ENCODE measurements at places on chromosomes 16 and 17.

GRCh38 chr17:72967277-72967970 lies 125.1 kb downstream of the SLC39A11 start:
- DNase-seq: no peak

- DNase-seq: no peak
Measured at GRCh38 chr17:35537601-35538141, at the start of gene SLFN12L. SLFN12L (minus strand) TSS chr17:35537678; CDS start chr17:35522364, 15,314 bp downstream.

- peak; percentile 17 for DNase-seq
Measured at GRCh38 chr16:3119701-3120408, 7.5 kb downstream of the ZNF205 start.

DNA sequence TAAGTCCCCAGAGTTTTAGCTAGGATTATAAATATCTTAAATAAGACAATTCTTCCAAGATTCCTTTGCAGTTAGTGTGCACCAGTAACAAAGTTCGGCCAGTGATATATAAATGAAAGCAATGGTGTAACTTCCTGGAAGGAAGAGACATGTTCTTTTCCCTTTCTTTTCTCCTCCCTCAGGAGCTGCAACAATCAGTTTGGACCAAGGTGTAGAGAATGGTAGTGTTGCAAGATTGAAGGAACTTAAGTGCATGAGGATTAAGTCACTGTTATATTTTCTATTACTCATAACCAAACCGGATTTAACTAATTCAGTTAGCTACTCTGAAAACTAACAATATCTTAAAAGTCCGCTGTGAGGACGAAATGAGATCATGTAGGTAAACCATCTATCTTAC lies 68.9 kb upstream of the KCNJ16 start:
- DNase-seq: no peak

- no peak for DNase-seq
Measured at GRCh38 chr17:58564971-58565370, 50.5 kb upstream of the MTMR4 start.

- DNase-seq: no peak
Measured at GRCh38 chr16:58265480-58266052, 29.3 kb downstream of the PRSS54 start.

DNA sequence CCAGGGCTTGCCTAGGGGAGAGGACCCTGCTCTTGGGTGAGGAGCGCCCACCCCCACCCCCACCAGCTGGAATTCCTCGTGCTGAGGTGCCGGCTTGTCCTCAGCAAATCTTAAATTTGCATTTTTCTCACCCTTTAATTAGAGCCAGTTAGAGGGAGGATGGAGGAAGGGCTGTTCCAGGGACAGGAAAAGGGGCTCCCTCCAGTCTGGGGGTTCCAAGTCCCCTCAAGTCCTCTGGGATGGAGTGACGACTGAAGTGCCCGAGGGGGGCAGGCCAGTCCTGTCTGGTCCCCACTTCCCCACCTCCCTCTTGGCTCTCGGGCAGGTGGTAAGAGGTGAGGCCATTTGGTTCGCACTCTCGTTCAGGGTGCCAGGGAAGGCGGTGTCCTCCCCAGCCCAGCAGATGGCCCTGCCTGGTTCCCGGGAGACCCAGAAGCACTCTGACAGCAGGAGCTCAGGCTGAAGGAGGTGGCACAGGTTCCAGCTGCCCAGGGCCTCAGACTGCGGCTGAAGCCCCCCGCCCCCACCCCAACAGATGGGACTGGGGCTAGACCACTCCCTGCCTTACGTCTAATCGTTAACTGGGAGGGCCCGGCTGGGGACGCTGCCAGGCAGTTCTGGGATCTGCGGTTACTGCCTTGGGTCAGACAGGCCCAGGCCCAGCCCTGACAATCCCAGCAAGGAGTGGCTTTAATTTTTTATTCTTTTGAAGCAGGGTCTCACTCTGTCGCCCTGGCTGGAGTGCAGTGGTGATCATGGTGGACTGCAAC lies 2.2 kb downstream of the RAB26 start:
- peak; percentile 63 for DNase-seq

DNA sequence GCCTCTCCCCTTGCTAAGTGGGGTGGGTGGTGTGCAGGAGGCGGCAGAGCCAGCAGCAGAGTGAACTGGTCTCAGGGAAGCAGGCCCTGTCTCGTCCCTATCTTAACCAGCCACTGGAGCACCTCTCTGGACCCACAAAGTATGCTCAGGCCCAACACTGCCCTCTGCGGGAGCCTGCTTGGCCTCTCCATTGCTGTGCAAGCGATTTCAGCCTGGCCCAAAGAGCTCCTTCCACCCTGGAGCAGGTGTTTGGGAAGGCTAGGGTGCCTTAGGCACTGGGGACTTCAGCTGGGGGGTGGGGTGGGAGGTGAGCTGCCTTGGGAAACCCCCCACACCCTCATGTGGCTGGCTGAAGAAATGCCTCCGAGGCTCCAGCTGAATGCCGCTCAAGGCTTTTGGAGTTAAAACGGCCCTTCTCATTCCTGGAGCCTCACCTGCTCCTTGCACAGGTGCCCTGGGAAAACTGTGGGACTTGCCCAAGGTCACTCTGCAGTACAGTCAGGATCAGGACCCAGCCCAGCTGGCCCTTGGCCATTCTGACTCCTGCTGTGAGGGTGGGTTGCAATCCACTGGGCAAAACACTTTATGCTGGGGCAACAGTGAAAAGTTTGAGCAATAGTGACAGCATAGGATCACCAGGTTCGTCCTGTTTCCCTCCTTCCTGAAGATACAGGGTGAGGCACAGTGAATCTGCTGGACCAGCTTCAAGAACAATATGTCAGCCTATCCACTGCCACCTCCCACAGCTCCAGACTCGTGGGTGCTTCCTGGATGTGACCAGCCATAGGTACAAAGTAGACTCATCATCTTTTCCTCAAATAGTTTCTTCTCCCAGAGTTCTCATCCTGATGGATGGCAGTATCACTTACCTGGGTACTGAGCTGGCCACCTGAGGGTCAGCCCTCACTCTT lies 5.9 kb upstream of the UBE2O start:
- DNase-seq: peak; percentile 48

GRCh38 chr17:45143767-45144198 lies 4.5 kb upstream of the HEXIM1 start:
- peak; percentile 92 for DNase-seq

DNA sequence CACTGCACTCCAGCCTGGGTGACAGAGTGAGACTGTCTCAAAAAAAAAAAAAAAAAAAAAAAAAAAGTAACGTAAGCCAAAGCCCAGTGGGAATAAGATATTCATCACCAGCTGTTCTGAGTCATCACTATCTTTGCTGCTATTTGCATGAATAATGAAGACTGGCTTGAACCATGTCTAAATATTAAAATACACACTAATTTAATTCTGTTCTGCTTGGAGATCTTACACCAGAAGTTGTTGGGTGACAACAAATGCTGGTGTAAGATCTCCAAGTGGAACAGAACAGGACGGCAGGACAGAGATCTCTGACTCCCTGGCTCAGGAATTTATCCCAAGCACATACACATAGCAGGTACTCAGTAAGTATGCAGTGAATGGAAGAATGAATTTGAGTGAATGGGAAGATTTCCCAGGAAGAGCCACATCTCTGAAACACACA lies 19.6 kb downstream of the DNAH17 start:
- DNase-seq: no peak

GRCh38 chr17:16439303-16439791 lies 24.0 kb downstream of the TRPV2 start:
- no peak for DNase-seq

DNA sequence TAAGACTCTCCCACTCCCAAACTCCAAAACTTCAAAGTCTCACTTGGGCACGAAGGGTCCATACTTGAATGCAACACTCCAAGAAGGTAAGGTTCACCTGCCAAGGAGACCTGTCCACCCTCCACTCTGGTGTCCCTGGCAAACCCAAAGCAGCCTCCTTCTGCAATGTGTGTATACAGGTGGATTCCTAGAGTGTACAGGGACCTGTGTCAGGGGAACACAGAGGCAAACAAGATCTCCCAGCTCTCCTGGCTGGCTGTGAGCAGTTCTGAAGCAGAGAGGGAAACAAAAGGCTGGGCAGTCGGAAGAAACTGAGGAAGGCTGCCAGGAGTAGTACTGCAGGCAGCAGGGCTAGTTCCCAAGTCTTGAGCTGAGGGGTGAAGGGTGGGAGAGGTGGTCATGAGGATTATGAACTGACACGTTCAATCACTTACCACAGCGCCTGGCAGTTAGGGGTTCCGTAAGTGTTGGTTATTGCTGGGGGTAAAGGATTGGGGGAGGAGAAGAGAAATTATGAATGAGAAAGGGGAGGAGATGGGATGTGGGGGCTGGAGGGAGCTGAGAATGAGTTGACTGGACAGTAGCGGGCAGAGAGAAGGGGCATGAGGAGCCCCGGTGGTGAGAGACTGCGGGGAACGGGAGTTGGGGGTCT lies 795 bp downstream of the KCTD13 start:
- no peak for DNase-seq

DNA sequence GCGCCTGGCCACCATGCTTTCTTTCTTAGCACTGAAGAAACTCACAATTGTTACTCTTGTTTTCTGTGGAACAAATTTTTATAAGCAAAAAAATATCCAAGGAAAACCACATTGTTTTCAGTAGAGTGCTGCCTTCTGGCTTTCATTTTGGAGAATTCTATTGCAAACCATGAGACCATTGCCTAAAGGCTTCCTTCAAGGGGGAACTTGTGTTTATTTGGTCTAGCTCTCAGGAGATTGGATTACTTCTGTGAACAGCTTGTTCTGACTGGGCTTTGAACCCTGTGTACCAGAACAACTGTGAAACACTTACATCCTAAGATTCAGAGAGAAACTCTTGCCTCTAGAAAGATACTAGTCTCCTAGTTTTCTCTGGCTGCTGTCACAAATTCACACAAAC lies 32.1 kb downstream of the TOM1L1 start:
- DNase-seq: no peak

GRCh38 chr16:83187405-83187804 lies 560.6 kb downstream of the CDH13 start:
- no peak for DNase-seq

DNA sequence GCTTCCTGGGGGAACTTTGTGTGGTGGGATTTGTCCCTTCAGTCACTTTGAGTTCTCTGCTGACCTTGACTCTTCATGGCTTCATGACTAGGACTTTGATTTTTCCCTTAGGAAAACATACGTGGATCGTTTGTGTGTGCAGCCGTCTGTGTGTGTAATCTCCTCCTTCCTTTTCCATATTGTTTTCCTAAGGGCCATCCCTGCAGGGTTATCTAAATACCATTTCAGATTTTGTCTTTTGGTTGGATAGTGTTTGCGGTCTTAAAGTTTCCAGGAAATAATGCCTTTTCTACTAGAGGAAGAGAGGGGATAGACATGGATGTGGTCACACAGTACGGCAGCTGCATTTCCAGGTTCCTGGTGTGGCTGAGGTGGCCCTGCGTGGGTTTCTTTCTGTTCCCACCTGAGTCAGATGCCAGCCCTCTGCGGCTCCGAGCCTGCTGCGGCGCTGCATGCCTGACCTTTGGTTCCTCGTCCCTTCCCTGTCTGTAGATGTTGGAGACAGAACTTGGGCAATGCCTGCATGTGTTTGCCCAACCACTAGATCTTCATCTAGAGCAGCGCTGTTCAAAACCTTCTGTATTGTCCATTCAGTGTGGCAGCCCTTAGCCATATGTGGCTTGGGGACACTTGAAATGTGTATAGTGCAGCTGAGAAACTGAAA lies 72.0 kb upstream of the LGALS9 start:
- DNase-seq: no peak

GRCh38 chr16:89268987-89269735 lies 51.7 kb downstream of the ZNF778 start:
- no peak for DNase-seq

GRCh38 chr16:49682577-49683165 lies 173.2 kb downstream of the ZNF423 start:
- no peak for DNase-seq

GRCh38 chr17:73481676-73482075 lies 162.6 kb downstream of the SDK2 start:
- no peak for DNase-seq

GRCh38 chr17:6525141-6525540 lies 31.2 kb downstream of the PITPNM3 start:
- DNase-seq: no peak

DNA sequence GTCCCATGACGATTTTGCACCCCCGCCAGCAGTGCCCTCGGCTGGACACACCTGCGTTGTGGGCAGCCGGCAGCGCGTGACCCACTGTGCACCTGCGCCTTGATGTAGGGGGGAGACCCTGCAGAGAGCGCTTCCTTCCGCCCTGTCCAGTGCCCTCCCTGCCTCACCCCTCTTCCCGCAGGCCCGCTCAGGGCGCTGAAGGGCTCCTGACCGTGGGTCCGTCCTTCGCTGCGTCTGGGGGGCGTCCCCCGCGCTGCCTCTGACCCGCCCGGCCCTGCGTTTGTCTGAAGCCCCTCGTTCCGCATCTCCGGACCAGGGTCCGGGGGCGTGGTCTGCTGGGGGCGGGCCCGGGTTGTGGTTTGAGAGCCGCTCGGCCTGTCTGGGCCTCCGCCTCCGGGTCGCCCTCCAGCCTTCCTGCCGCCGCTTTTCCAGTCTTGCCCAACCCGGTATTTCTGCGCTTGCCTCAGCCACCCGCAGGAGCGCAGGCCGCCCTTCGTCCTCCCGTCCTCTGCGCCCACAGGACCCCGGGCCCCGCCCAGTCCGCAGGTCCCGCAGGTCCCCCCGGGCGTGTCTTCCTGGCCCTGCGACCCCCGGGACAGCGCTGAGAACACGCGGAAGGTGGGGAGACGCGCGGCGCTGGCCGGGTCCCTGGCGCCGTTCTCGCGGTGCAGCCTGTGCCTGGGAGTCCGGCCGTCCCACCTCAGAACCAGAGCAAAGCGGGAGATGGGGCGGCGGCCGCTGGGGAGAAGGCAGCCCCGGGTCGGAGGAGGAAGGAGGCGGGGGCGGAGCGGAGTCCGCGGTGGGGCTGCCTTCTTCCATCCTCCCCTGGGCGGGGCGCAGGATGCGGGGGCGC lies 4.0 kb upstream of the IL17C start:
- DNase-seq: no peak

- no peak for DNase-seq
Measured at GRCh38 chr16:87812200-87812656, 46.4 kb upstream of the KLHDC4 start.

DNA sequence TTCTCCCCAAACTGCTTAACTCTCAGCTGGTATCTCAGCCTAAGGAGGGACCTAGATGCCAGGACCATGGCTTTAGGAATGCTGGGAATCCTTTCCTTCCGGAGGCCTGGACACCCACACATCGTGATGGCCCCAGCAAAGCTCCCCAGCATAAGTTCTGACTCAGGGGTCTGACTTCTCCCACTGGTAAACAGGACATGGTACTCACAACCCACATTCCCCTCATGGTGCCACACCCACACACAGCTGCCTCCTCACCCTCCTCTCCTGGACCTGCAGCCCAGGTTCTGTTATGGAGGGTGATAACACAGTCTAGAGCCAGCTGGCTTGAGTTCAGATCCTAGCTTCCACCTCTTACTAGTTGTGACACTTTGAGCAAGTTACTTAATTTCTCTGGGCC lies 719 bp upstream of the RNF227 start:
- no peak for DNase-seq

DNA sequence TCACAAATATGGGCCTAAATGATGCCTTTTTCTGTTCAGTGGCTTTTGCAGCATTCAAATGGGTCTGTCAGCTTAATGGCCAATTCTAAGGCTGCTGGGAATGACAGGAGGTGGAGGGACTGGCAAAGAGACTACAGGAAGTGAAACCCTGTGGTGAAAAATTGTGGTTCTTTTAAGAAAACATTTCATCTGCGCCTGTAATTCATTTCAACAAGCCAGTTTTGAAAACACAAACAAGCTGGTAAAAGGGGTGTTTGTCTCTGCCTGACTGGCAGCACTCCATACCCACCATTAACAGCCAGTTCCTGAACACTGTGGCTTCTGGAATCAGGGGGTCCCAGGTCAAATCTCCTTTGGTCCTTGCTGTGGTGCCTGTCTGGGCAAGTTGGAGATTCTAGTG lies 3.6 kb upstream of the KDM8 start:
- DNase-seq: peak; percentile 62

- DNase-seq: no peak
Measured at GRCh38 chr17:63928966-63929695, 3.0 kb downstream of the CD79B start.

Measured in femur (tissue), 1 donor.